Activated T-helper 2 cell treated with anti-CD3 and anti-CD28 coated beads, Interferon-gamma antibody, Interleukin-2, Interleukin-4, amounts not matched to agents 10 μg/mL and 5 μg/mL and 100 μg/mL, durations not matched to agents 14 hours and 24 hours and 36 hours (primary cell): ENCODE measurements at places on chromosomes 12 and 14. TPM values are rescaled to one million over a fixed set of nuclear protein-coding genes. Genes with fewer than 3 reads are reported as not detected.

GRCh38 chr12:64730588-64730969, 28.6 kb downstream of the GNS start:
- no peak for DNase-seq

DNA sequence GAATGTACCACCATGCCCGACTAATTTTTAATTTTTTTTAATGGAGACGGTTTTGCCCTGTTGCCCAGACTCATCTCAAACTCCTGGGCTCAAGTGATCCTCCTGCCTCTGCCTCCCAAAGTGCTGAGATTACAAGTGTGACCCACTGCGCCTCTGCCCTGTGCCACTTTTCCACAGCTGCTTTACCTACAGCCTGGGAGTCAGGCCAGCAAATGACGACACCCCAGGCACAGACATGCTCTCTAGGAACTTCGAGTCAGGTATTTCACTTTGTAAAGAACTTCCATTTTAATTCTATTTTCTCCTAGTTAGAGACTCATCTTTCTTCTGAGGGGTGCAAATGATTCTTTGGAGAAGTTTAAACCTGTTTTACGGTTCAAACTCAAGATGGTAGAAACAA, 89.0 kb downstream of the ETV6 start:
- no peak for DNase-seq

DNA sequence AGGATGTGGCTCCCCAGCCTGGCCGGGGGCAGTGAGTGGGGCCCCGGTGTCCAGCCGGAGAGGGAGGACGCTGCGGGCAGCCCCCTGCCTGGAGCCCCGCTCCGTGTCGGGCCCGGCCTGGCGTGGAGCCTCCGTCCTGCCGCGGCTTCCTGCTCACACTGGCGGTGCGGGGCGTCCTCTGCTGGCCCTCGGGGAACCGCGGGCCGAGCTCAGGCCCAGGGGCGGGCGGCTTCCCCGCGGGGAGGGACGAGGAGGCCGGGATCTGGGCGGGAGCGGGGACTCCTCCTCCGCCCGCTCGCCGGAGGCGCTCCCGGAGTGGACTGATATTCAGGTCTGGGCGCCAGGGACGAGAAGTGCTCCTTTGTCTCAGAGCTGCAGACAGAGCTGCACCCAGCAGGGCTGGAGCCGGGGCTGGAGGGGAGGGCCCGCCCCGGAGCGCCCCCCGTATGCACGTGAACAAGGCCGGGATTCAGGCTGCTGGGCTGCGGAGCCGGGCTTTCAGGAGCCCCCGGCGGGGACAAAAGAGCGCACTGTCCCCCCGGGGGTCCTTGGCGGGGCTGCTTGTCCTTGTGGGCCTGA, 2.2 kb downstream of the MMP17 start:
- DNase-seq = peak; percentile 22

- no peak for DNase-seq
Observed at GRCh38 chr12:131367983-131368667, 342.8 kb upstream of the SFSWAP start.

DNA sequence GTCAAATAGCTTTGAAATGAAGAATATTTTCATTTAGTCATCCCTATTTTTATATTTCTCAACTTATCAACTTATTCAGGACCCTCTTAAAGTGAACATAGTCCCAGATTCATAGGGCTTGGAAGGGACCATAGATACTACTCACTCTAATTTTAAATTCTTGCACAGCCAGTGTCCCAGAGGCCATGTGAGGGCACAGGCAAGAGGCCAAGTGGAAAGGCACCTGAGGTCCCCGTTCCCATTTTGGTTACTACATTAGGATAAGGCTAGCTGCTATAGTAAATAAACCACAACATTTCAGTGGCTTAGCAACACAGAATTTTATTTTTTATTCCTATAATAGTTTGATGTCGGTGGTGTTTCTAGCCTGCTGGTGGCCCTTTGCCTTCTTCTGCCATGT, 227.8 kb downstream of the SPTSSA start:
- DNase-seq = no peak

- peak; percentile 56 for DNase-seq
Observed at GRCh38 chr14:77027538-77028383, 747 bp downstream of the IRF2BPL start.

- no peak for DNase-seq
Observed at GRCh38 chr12:88693837-88694445, 113.7 kb upstream of the KITLG start.

GRCh38 chr14:92386637-92387036, 63.7 kb downstream of the SLC24A4 start:
- no peak for DNase-seq

DNA sequence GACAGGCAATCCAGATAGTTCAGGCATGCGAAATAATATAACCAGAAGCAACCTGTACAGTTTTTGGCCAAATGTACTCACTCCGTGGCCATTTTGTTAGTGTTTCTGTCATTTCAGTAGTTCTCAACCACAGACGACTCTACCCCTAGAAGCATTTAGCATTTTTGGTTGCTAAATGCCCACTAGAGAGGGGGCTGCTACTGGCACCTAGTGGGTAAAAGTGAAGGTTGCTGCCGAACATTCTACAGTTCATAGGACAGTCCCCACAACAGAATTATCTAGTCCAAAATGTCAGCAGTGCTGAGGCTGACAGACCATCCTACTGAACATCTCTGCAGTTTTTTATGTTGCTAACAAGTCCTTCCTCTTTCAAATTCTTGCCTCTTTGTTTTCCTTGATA, 107.4 kb downstream of the TSHR start:
- no peak for DNase-seq

- DNase-seq = no peak
Observed at GRCh38 chr14:80770114-80770908, 171.2 kb downstream of the CEP128 start.

The GOLGA3 gene
- 64.5 and 66.2 TPM in 2 replicates for total RNA-seq

The ABCD4 gene
- 46.2 and 48.5 TPM in 2 replicates for total RNA-seq

The GPR68 gene
- 5.7 and 6.0 TPM in 2 replicates for total RNA-seq
